ENCODE measurements at places on chromosomes 5 and 9.

GRCh38 chr5:143593723-143594122 lies 190.2 kb upstream of the NR3C1 start:
- DNase-seq, result no peak

GRCh38 chr5:71907608-71908145 lies 188.6 kb downstream of the CARTPT start:
- no peak for DNase-seq

GRCh38 chr5:56876327-56876726 lies 33.1 kb upstream of the SETD9 start:
- DNase-seq, result no peak

DNA sequence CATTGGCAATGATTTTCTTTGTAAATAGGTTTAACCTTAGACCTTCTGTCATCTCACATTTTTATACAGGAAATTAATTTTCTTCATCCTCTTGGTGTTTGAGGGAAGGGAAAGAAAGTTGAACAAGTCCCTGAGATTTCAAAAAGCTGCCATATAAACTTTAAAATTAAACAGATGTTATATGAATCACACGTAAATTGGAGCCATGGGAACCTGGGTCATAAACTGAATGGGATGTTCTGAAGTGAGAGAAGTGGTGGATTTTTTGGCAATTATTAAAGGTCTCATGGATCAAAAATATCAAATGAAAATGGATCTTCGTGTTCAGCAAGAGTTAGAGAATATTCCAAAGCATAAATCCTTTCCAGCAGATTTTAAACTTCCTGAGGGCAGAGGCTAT lies 242.2 kb downstream of the DMRT2 start:
- DNase-seq, result no peak

DNA sequence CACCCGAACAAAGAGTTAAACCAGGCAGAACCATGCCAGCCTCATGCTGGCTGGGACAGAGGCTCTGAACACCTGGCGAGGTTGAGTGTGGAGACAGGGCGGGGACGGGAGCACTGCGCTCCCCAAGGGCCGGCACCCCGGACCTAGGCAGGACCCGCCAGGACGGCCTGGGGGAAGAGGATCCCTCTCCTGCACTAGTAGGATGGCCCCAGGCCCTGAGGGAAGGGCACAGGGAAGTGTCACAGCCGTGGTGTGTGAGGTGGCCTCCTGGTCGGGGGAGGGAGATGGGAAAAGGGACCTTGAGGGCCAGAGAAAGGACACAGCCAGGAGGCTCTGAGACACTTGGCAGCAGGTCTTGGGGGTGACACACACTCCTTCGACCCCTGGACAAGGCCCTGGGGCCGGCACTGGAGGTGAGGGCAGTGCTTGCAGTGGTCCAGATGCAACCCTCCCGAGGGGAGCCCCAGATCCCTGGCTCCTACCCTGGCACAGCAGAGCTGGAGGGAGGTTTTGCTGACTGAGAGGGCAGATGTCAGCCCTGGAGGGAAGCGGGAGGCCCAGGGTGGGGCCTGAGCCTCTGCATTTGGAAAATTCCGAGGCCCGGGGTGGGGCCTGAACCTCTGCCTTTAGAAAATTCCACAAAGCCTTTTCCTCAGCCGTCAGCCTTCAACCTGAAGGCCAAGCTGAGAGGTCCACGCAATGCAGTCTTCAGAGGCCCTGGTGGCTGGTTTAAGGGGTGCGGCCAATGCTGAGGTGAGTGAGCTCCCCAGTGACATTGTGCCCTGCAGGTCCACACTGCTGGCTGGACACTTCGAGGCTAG lies 24.8 kb upstream of the TERT start:
- DNase-seq, result no peak

DNA sequence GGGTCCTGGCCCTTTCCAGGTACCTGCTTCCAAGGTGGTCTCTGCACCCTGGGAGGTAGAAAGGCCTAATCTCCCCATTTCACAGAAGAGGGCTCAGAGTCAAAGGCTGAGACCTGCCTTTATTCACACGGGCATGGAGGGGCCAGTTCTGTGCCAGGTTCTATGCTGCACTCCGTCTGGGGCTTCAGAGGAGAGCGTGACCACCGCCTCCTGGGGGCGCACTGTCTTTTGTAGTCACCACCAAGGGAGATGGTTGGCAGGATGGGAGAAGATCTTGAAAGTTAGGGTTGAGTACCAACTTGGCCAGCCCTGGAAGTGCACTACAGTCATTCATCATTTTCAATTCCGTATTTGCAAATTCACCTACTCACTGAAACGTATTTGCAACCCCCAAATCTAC lies 23.7 kb upstream of the PRDM12 start:
- DNase-seq, result no peak

GRCh38 chr9:23630488-23630887 lies 195.6 kb downstream of the ELAVL2 start:
- no peak for DNase-seq

GRCh38 chr9:105373723-105374122 lies 74.1 kb upstream of the FSD1L start:
- no peak for DNase-seq

- DNase-seq, result no peak
These were observed 25.0 kb downstream of the ERBIN start for GRCh38 chr5:65951330-65951729.

DNA sequence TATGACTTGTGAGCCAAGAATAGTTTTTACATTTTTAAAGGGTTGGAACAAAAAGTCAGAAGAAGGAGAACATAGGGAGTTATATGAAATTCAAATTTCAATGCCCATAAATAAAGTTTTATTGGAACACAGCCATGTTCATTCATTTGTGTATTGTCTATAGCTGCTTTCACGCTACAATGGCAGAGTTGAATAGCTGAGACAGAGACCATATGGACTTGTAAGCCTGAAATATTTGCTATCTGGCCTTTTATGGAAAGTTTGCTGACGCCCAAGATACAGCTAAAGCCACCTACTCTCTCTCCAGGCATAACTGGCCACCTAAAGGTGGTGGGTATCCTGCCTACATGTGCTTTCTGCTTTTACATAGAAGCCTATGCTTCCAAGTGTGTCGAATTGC lies 10.9 kb downstream of the DAB2IP start:
- DNase-seq, result no peak

DNA sequence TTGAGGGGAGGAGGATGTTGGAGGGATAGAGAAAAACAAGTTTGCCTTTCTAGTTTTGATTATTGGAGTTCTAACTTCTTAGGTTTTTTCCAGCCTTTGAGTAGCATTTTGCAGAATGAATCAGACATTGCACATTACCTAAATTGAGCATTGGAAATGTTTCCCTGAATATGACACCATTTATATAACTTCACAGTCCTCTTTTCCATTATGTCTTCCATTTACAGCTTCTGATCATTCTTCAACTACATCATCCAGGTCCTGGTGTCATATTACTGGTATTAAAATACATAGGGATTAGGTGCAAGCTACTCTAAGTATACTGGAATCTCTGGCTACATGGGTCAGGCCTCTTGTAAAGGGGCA lies 286.1 kb downstream of the ARHGAP26 start:
- no peak for DNase-seq

- DNase-seq, result no peak
These were observed 172.0 kb downstream of the ROR2 start for GRCh38 chr9:91778031-91778430.

All from stimulated activated CD8-positive, alpha-beta memory T cell treated with anti-CD3 and anti-CD28 coated beads, Interleukin-15, amount 100 ng/mL, for 1 hour (primary cell).